NCI-H510A treated with DMSO at 0.1 percent for 48 hours (cell line): ENCODE measurements at places on chromosomes 1 and 21.

DNA sequence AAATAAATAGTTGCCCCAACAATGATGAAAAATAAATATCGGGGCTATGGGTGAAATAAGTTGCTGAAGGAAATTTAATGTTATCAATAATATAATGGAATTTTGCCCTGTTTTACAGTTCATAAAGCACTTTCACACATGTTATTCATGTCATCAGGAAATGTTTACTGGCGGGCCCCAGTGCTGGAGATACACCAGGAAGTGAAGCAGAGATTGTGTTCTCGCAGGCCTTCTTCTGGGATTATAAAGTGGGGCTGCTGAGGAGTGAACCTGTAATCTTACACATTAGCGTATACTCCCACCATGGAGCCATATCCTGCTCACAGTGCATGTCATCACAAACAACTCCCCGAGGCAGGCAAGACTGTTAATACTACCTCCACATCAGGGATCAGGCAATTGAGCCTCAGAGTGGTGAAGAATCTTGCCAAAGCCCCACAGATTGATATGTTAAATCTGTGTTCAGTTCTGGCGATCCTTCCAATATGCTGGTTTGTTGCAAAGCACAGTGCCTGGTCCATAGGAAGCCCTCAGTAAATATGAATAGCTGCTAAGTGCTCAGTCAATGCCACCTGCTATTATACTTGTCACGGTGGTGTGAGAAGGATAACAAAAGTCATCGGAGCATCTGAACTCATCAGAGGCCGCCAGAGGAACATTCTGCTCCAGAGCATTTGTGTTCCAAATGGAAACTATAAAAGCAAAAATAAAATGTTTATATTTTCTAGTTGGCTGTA lies 104.4 kb upstream of the UBE2U start:
- peak; percentile 41 for DNase-seq

- DNase-seq, result no peak
Observed at GRCh38 chr1:150875197-150876118, 941 bp downstream of the ARNT start.

GRCh38 chr1:160097911-160098851 lies at the start of gene IGSF8:
IGSF8 (minus strand) TSS chr1:160098619; CDS start chr1:160098472, 147 bp downstream.
- DNase-seq, result peak; percentile 91

DNA sequence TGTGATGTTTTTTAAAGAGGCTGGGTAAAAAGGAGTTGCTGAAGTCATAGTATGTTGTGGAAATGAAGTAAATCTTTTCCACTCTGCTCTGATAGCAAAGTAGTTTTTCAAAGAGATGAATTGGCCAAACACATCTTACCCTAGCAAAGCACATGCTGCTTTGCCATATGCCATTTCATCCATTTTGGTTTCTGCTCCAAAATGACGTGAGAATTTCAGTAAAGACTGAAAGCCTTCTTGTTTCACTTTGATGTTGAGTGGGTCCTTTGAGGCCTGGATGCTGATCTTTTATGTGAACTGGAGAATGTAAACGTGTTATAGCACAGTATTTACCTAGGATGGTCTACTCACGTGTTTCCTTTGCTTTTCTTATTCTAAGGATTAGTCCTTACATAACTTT lies 73.3 kb upstream of the PGD start:
- DNase-seq, result no peak

DNA sequence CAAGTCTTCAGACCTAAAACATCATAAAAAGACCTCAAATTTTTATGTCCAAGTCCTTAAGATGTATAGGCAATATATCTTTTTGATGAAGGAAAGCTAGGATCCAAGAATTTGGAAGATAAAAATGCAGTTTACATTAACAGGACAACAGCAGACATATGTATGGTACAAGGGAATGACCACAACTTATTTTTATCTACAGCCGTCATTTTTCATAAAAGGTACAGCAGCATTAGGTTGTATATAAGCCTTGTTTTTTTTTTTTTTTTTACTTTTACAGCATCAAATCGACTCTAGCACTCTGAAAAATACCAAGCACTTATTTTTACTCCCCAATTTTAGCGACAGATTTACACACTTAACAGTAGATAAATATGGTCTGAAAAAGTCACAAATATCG lies 1.3 kb downstream of the SRSF10 start:
- no peak for DNase-seq

DNA sequence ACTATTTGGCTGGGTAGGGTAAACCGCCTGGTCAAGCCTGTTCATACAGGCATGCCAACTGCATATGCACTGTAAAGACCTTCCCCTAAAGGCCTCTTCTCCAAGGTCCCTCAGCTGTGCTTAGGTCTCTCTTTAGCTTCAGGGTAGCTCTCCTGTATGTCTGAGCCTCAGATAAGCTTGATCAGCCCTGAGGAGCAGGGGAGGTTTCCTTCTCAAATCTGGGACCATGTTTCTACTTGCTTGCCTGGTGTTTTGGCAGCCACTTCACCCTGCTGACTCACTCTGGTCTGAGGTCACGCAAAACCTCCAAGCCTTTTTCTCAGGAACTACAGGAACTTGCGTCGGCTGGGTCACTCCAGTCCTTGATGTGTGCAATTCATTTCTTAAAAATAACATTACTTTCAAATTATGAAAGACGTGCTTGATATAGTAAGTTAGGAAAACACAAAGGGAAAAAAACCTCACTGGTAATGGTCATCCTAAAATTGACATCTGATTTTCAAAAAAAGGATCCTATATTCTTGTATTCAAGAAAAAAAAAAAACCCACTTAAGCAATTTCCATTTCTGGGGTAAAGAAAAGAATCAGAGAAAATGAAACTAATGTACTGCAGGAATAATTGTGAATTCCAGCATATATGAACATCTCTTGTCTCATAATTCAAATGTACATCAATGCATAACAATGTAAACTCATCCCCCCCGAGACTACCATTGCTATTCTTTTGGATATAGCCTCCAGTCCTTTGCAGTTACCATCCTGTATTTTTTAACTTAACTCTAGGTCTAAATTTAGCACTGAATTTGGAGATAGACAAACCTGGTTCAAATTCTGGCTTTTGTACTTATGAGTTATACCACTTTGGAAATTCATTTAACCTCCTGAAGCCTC lies 24.8 kb upstream of the RNF19B start:
- DNase-seq, result no peak
